Mesenchymal stem cell (in vitro differentiated cells and primary cell): ENCODE measurements at places on chromosomes 12 and 14.
A peak's percentile ranks its signal among the peaks of the same experiment; 100 is the strongest.

- no peak for DNase-seq
These were observed 24.2 kb downstream of the FBXO21 start for GRCh38 chr12:117166107-117166506.

- DNase-seq = no peak
These were observed 78.1 kb downstream of the CHST11 start for GRCh38 chr12:104534857-104535248.

- no peak for DNase-seq
These were observed 171.1 kb upstream of the PRMT8 start for GRCh38 chr12:3319723-3320492.

- DNase-seq = peak; percentile 96
These were observed 55.6 kb downstream of the CLIP1 start for GRCh38 chr12:122366685-122367475.

GRCh38 chr12:6294156-6295093 lies 16.1 kb upstream of the PLEKHG6 start:
- DNase-seq = peak; percentile 51

- DNase-seq = peak; percentile 65
These were observed 102.7 kb upstream of the TBX5 start for GRCh38 chr12:114508529-114509129.

DNA sequence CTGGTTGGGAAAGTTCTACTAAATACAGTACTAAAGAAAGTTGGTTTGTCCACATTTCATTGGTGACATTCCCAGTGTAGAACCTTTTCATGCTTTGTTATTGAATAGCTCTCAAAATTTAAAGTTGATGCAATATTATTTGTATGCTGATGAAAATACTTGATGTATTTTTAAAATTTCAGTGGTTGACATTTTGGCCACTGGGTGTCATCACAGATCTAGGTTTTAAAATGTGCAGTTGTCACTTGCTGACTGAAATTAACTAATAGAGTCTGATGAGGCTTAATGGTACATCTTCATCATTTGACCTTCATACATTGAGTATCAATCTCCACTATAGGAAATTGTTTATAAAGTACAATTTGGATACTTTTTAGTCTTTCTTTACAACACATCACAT lies 37.1 kb downstream of the CMAS start:
- peak; percentile 52 for DNase-seq

DNA sequence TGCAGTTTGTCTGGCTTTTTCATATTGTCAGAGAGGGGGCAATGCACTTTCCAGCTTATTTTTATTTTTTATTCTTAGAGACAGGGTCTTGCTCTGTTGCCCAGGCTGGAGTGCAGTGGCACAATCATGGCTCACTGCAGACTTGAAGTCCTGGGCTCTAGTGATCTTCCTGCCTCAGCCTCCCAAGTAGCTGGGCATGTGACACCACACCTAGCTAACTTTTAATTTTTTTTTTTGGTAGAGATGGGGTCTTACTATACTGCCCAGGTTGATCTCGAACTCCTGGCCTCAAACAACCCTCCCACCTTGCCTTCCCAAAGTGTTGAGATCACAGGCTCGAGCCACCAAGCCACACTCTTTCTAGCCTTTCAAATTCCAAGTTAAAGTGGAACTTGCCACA lies 3.9 kb upstream of the A2ML1 start:
- DNase-seq = no peak

DNA sequence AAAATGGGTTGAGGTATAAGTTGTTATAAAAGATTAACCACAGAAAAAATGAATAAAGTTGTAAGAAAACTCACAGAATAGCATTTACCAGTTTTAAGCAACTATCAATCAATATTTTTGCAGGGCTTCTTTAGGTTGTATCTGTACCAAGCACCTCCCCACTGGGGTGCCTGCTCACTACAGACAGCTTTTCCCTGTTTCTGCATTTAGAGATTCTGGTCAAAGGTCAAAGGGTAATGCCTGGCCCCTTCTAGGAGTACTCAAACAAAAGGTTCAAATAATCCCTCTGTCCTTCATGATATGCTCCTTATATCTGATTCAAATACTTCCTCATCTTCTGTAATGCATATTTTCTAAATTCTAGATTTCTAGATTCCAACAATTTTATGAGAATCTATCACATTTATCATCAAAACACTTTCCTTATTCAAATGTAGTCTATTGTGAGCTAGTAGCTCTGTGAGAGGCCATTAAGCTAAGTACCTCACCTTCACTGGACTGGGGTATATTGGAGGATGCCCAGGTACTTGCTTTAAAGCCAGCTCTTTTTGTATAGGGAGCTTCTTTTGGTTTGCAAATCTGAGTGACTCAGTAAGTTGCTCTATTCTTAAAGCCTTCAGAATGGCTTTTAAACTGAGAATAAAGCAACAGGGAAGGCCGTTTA lies 120.7 kb upstream of the PTPRB start:
- DNase-seq = no peak

- peak; percentile 88 for DNase-seq
These were observed 18.7 kb upstream of the CTDSP2 start for GRCh38 chr12:57865084-57865751.

GRCh38 chr14:51547260-51547659 lies 104.5 kb upstream of the FRMD6 start:
- peak; percentile 99 for DNase-seq

GRCh38 chr14:106309423-106309822 lies 783.0 kb downstream of the TMEM121 start:
- no peak for DNase-seq

DNA sequence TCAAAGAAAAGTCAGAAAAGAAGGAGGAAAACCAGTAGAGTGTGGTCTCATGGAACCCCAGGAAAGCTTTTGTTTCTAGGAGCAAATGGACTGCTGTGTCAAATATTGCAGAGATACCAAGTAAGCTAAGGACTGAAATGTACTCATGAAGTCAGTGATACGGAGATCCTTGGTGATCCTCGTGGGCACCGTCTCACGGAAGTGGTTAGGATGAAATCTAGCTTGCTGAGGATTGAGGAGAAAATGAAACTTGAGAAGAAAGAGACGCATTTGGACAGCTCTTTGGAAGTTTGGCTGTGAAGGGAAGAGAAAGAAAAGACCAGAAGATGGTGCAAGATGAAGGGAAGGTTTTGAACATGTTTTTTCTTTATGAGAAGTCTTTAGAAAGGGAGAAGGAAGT lies 104.0 kb upstream of the CCND2 start:
- no peak for DNase-seq

DNA sequence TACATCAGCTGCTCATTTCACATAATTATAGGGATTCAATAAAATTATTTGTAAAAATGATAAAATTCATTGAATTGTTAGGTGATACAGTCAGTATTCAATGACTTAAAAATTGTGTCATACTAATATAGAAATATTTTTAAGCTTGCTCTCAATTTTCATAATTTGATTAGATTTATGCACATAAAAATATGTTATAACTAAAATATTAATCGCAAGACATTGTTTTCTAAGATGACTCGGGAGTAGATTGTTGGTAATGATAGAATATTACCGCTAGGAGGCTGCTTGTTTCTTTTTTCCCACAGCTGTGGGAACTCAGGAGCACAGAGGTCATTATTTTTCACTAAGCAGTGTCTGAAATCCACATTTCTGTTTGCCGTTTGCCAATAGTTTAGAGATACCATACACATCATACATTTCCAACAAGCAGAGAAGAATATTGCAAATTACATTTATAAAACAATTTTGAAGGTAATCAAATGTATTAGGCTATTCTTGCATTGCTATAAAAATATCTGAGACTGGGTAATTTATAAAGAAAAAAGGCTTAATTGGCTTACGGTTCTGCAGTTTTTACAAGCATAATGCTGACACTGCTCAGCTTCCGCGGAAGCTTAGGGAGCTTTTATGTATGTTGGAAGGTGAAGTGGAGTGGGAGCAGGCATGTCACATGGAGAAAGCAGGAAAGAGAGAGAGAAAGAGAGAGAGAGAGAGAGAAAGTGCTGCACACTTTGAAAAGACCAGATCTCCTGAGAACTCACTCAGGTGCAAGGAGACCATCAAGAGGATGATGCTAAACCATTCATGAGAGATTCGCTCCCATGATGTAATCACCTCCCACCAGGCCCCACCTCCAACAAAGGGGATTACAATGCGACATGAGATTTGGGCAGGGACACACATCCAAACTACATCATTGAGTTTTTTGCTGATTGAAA lies 9.2 kb downstream of the CD69 start:
- peak; percentile 62 for DNase-seq

- DNase-seq = peak; percentile 85
These were observed 44.5 kb upstream of the EEA1 start for GRCh38 chr12:92973614-92974013.

- DNase-seq = peak; percentile 28
These were observed 203.3 kb downstream of the NAV3 start for GRCh38 chr12:78034025-78034424.

DNA sequence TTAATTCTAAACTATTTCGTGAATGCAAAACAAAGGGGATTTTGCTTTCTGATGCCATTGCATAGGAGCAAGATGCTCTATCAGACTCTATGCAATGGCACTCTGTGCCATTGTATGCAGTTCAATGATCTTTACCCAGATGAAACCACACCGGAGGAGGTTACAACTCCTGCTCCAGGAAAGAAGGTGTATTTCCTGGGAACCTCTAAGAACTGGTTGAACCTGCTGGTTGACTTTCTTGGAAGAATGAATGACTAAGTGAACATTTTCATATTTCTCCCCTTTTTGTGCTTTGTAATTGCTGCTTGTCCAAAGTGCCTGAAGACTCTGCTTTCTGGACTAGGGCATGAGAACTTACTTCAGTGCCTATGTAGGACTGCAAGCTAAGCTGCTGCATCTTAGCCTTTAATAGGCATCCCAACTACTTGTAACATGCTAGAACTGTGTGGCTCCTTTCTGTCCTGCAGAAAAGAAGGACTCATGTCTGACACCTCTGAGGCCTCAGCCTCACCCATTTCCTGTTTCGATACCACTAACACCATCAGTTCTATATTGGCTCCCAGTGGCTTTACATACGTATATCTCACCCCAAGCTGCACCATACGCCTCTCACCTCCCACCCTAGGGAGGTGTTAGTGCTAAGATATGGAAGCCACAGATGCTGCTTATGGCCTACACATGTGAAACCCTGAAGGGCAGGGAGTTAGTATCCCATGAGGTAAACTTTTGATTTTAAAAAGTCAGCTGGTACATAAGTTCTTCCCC lies 193.5 kb upstream of the CNOT2 start:
- DNase-seq = no peak

- peak; percentile 46 for DNase-seq
These were observed 362.1 kb downstream of the RAD51B start for GRCh38 chr14:68181519-68182326.

DNA sequence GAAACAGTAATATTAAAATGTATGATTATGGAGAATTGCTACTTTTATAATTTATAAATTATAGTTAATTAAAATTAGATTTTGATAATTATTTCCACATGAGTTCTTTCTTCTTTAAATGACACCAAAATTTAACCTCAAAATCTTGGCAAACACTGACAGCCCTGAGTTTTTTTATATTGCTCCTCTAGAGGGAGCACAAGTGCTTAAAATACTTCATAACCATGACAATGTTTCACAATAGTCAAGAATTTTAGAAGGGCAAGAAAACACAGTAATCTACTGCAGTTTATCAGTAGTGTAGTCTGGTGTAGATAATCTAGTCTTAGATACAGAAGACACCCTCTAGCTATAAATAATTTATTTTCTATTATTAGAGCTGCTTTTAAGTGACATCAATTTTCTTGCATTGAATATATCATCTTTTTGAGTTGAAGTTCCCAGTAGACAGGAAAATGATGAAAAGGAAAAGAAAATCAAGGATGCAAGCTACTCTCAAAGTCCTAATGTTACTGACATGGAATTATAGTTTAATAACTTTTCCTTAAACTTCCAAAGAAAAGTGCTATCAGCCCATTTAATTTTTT lies 14.3 kb upstream of the PTGER2 start:
- peak; percentile 62 for DNase-seq

GRCh38 chr12:97941686-97942354 lies 479.2 kb downstream of the RMST start:
- no peak for DNase-seq

- DNase-seq = no peak
These were observed 32.4 kb downstream of the ANO2 start for GRCh38 chr12:5912437-5913334.
